K562 (cell line): ENCODE measurements at places on chromosomes 3 and 15. TPM values are rescaled to one million over a fixed set of nuclear protein-coding genes. Genes with fewer than 3 reads are reported as not detected.

GRCh38 chr3:184812662-184813042 is 686 bp downstream of the VPS8 start:
- no peaks in the 10 kb centered on the region; the same call in 2 of the 3 replicates for H3K36me3 ChIP-seq
- peak; percentile 38 for DNase-seq
- peak overlapping the region; percentile 76 for H3K27ac ChIP-seq
- H3K4me1 ChIP-seq, result peaks cover 6% of the 10 kb centered on the region
- peak overlapping the region; percentile 86 for H3K4me3 ChIP-seq
- H3K27me3 ChIP-seq, result no peaks in the 10 kb centered on the region

- peaks cover 21% of the 10 kb centered on the region for H3K4me1 ChIP-seq
- DNase-seq, result no peak
- H3K4me3 ChIP-seq, result no peak overlapping the region
- H3K27me3 ChIP-seq, result no peaks in the 10 kb centered on the region
Measured at GRCh38 chr15:55277116-55277564, 12.5 kb downstream of the RAB27A start.

- H3K36me3 ChIP-seq, result no peaks in the 10 kb centered on the region
- H3K4me3 ChIP-seq, result no peak overlapping the region
- peak; percentile 67 for DNase-seq
- H3K27ac ChIP-seq, result peak overlapping the region; percentile 83
- H3K27me3 ChIP-seq, result no peaks in the 10 kb centered on the region
- no peaks in the 10 kb centered on the region for H3K4me1 ChIP-seq
Measured at GRCh38 chr3:70916375-70917055, 604.1 kb upstream of the MDFIC2 start.

DNA sequence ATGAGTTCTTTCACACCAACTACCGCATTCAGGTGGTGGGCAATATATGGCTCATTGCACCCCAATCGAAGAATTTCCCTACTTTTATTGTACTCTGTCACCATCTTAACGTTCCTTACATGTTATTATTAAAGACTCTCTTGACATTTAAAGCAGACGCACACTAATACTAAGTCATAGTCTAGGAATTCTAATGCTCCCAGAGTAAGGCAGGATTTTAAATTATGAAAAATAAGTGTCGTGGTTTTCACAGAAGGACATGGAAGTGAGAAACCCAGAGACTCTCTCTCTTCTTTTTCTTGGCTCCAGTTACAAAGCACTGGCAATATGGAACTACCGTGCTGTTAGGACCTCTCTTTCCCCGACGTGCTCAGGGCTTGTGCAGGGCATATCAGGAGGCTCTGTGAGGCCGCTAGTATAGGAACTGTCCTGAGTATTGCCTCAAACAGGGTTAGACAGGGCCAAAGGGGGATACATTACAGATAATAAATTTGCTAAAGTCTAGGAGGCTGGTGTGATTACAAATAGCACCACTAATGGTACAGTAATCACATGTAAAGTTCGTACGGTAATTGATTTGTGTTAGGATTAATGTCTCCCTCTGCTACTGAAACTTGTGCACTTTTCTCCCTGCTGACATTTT is 590.8 kb downstream of the FOXP1 start:
- H3K36me3 ChIP-seq, result peaks cover 42% of the 10 kb centered on the region; the same call in 2 of the 3 replicates
- H3K27me3 ChIP-seq, result no peaks in the 10 kb centered on the region
- no peak overlapping the region for H3K27ac ChIP-seq
- H3K4me1 ChIP-seq, result no peaks in the 10 kb centered on the region

The GOLGA8J gene
- not detected in 2 replicates for total RNA-seq

DNA sequence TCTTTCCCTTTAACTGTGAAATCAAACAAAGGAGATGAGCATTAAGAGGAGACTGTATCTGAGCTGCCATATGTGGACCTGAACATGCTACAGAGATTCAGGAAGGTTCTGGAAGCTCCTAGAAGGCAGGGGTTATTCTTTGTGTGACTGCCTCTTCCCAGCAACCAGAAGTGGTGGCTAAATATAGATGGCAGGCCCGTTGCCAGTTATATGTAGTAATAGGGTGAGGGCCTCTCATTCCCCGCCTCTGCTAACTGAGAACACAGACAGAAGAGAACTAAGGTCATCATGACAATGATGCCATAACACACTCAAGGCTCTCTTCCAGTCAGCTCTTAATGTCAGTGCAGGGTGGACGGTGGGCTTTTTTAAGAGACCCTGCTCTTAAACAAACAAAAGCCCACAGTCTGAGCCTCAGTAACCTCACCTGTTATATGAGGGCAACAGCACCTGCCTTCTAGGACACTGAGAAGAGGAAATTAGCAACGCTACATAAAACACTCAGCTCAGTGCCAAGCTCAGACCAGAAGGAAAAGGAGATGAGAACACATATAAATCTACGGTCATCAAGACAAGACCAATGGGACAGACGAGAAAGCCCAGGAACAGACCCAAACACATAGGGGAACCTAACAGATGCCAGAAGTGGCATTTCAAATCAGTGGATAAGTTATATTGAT is 22.3 kb downstream of the CFAP92 start:
- no peak overlapping the region for H3K27ac ChIP-seq
- no peaks in the 10 kb centered on the region for H3K36me3 ChIP-seq
- no peaks in the 10 kb centered on the region for H3K27me3 ChIP-seq
- no peaks in the 10 kb centered on the region; the same call in 2 of the 3 replicates for H3K4me1 ChIP-seq
- no peak for DNase-seq

DNA sequence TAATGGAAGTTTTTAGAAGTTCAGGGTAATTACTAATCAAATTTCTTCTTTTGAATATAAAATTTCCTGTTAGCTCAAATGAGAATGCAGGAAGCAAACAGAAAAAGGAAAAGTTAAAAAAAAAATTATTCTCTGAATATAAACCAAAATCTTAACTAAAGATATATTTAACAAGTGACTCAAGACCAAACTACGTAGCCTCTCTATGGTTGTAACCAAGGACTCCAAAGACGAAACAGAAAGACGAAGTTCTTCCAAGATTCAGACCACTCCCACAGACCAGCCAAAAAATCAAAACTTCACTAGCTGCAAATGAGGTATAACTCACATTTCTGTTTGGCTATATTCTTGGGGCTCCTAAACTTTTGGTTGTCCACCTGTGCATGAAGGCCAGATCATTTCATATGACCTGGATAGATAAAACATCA is 846.5 kb upstream of the ALCAM start:
- H3K27ac ChIP-seq, result no peak overlapping the region
- H3K4me3 ChIP-seq, result no peak overlapping the region
- no peaks in the 10 kb centered on the region for H3K27me3 ChIP-seq
- no peaks in the 10 kb centered on the region for H3K4me1 ChIP-seq

DNA sequence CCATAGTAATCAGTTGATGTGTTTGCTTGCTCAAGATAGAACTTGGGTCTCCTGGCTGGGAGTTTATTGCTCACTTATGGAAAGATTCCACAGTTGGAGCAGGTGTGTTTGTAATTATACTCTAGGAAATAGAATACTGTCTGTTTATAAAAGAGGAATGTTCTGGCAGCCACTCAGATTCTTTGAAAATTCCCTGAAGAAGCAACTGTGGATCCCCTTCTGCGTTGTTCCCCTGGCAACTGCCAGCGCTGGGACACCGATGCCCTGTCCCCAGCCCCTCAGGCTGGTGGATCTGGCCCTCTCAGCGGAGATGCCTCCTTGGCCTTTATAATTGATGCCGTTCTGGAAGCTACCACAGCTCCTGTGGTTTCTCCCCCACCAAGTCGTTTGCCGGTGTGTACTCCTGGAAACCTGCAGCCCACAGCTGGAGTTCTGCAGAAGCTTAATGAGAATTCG is 225.9 kb downstream of the ITPR1 start:
- no peak overlapping the region for H3K27ac ChIP-seq
- no peak for DNase-seq
- no peaks in the 10 kb centered on the region; the same call in 1 of the 2 replicates for H3K4me1 ChIP-seq
- H3K4me3 ChIP-seq, result no peak overlapping the region

The GJD2 gene
- total RNA-seq, result not detected in 2 replicates

GRCh38 chr3:52670621-52671521 is 14.8 kb downstream of the PBRM1 start:
- H3K36me3 ChIP-seq, result peaks cover 28% of the 10 kb centered on the region; the same call in 2 of the 3 replicates
- no peak overlapping the region for H3K4me3 ChIP-seq
- H3K4me1 ChIP-seq, result no peaks in the 10 kb centered on the region; the same call in 1 of the 2 replicates
- H3K27ac ChIP-seq, result peak overlapping the region; percentile 47; the same call in 1 of the 3 replicates
- DNase-seq, result peak; percentile 18

DNA sequence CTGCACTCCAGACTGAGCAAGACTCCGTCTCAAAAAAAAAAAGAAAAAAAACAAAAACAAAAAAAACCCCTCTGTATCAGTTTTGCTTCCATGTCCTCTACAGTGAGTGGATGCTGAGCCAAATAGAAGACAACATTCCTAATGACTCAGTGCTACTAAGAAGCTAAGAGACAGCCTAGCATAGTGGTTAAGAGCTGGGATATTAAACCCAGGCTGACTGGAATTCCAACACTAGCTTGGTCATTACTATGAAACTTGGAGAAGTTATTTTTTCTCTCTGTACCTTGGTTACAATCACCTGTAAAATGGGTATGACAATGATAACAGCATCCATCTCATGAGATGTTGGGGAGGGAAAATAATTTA is 60.9 kb upstream of the PYGO1 start:
- no peak overlapping the region for H3K4me3 ChIP-seq
- H3K27me3 ChIP-seq, result peaks cover 6% of the 10 kb centered on the region
- no peak for DNase-seq
- H3K36me3 ChIP-seq, result no peaks in the 10 kb centered on the region

DNA sequence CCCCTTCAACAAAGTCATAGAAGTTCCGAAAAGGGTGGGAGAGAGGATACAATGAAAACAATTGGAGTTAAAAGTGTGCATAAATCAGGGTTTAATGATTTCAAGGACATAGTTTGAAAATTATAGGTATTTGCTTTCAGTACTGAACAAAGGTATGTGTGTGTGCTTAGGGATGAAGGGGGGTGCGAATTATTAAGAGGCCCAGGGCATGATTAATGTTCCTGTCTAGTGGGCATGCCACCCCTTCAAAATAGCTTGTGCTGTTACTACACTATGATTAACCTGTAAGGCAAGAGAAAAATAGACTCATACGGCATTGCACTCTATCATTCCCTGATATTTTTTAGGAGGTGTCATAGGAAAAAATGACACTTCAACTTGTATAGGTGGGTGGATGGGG is 731.6 kb downstream of the NAALADL2 start:
- no peaks in the 10 kb centered on the region for H3K4me1 ChIP-seq
- H3K36me3 ChIP-seq, result no peaks in the 10 kb centered on the region
- no peak overlapping the region for H3K27ac ChIP-seq
- H3K4me3 ChIP-seq, result no peak overlapping the region
- no peak for DNase-seq

DNA sequence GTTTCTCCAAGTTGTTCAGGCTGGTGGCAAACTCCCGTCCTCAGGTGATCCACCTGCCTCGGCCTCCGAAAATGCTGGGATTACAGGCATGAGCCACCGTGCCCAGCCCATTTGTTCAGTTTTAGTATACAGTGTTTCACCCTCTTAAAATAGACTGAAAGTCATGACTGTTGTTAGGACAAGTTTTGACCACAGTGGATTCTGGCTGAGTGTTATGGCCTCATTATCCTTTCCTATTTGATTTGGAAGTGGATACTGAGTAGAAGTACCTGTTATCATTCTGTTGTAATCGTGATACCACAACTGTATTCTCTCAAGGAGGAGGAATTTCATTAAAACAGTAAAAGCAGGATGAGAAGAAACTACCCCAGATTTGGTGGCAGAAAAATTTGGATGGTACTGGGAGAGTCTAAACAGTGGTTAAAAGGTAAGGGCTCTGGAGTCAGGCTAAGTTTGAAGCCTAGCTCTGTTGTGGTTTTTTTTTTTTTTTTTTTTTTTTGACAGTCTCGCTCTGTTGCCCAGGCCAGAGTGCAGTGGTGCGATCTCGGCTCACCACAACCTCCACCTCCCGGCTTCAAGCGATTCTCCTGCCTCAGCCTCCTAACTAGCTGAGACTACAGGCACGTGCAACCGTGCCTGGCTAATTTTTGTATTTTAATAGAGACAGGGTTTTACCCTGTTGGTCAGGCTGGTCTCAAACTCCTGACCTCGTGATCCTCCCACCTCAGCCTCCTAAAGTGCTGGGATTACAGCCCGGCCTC is 2.6 kb downstream of the MAP2K1 start:
- H3K27me3 ChIP-seq, result no peaks in the 10 kb centered on the region
- H3K36me3 ChIP-seq, result peaks cover 38% of the 10 kb centered on the region; the same call in 2 of the 3 replicates
- peaks cover 23% of the 10 kb centered on the region; the same call in 1 of the 2 replicates for H3K4me1 ChIP-seq
- no peak for DNase-seq
